Daoy (cell line): ENCODE measurements at places on chromosomes 1 and 21. TPM values are rescaled to one million over a fixed set of nuclear protein-coding genes. Genes with fewer than 3 reads are reported as not detected.
A peak's percentile ranks its signal among the peaks of the same experiment; 100 is the strongest.

- DNase-seq, result no peak
Observed at GRCh38 chr1:172421974-172422604, 1.6 kb downstream of the C1orf105 start.

GRCh38 chr1:243850202-243850451 lies at the start of gene AKT3:
Gene AKT3 (minus strand): TSS chr1:243850243. CDS start chr1:243843170, 7,073 bp downstream.
- DNase-seq, result peak; percentile 89

DNA sequence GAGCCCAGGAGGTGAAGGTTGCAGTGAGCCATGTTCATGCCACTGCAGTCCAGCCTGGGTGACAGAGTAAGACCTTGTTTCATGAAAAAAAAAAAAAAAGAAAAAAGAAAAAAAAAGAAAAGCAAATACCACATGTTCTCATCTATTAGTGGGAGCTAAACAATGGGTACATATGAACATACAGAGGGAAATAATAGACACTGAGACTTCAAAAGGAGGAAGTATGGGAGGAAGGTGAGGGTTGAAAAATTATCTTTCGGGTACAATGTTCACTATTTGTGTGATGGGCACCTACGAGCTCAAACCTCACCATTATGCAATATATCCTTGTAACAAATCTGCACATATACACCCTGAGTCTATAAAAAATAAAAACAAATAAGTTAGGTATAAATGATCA lies 6.4 kb downstream of the ITGB3BP start:
- DNase-seq, result no peak

GRCh38 chr1:19462781-19463503 lies 22.4 kb downstream of the CAPZB start:
- no peak for DNase-seq

GRCh38 chr1:23960291-23961020 lies 828 bp downstream of the PNRC2 start:
- DNase-seq, result no peak

- no peak for DNase-seq
Observed at GRCh38 chr1:3113741-3114056, 44.7 kb downstream of the PRDM16 start.

DNA sequence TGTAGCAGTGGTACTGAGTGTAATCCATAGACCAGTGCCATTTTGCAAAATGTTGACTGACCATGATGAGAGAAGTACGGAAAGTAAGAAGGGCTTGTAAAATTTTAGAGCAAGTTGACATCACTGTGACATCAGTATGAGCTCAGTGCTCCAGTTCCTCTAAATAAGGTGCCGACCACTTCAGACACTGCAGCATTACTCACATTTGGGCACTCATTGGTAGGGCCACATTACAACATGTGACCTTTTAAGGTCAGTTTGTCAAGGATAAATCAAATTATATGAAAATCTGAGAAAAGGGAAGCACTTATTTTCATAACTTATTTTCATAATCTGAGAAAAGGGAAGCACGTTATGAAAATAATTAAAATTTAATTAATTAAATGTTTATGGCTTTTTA lies 128.0 kb upstream of the ERG start:
- DNase-seq, result no peak

DNA sequence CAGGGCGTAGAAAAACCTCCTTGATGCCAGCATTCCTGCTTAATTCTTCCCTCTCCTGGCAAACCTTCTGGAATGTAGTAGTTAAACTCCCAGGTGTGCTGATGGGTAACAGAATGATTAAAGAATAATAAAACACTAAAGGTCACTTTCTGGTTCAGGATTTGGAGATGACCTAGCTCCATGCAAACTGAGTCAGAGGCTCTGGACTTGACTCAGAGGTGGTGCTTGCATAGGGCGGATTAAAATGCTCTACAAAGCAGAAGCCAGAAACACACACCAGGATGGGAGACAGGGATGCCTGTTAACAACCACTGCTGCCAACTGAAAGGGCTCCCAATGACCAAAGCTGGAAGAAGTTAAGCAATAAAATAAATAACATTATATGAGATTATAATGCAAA lies 41.5 kb downstream of the KRTAP19-8 start:
- DNase-seq, result no peak

DNA sequence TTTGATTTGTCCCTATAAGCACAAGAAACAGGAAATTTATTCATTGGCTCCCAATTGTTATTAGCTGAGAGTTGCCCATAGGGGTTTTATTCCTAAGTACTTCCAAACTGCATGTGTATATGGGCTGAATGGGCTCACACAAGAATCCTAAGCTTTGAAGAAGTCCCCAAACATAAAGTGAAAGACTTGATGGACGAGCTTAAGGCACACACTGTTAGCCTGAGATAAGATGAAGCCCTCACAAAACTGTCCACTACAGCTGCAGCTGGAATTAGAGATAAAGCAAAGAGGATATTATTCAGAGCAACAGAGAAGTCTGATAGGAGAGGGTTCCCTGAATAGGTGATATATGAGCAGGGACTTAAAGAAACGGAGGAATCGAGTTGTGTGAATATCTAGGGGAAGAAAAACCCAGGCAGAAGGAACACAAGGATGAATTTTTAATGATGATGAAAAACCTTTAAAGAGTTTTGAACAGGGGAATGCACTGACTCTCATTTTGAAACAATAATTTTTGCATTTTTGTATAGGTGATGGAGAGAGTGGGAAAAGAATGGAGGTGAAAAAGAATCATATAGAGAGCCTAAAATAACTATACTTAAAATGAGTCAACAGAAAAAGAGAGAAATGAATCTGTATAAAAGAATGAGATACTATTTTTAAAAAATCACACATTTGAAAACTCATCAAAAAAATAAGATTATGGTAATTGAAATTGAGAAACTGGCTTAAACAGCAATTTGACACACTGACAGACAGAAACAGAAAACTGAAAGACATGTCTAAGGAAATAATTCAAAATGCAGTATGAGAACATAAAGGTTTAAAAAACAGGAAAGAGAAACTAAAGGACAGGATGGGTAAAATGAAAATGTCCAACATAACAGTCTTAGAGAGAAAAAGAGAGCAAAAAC lies 133.6 kb upstream of the POGK start:
- no peak for DNase-seq

DNA sequence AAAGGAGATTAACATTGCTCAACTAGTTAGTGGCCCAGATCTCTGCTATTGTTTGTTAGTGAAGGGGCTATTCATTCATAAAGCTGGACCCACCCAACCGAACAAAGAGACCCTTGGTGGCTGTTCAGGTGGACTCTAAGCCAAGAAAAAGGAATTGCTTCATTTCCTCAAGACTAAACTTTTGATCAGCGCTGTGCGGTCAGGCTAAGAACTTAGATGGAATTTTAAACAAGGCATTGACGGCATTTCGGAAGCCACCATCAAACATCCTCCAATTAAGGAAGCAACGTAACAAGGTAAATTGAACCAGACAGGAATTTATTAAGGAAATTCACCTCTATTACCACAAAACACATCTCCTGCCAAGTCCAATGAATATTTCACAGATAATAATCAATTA lies 19.9 kb upstream of the SHCBP1L start:
- no peak for DNase-seq

DNA sequence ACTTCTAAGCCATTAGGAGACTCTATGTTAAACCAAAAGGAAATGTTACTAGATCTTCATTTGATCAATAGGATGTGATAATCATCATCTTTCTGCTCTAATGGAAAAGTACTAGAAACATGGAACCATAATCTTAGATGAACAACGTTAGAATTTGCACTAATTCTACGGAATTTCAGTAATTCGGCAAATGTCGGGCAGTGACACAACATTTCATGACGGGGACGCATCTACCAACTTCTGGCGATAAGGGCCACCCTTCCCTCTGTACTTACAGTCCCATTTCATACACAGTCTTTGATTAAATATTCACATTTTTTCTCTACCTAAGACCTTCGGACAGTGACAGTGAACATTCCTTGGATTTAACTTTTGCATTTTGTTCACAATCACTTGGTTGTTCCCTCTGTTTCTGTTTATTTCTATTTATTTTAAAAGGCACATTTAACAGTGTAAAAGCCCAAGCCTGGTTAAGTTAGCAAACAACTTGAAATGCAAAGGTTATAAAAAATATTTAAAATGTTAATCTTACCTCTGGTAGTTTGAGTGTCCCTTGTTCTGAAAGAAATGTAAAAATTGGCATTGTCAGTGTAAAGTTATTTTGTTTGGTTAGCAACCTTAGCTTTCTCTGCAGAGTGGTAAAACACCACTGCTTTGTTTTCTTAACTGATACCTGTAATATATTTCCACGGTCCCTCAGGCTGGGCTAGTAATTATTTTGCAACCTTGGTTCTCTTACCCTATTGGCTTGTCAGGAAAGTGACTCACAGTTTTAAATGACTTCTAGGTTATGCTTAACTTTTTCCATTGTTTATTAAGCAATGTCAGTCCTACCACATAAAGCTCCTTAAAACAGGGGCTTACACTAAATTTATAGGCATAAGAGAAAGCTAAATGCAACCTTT lies 276.9 kb downstream of the VAV3 start:
- peak; percentile 11 for DNase-seq

DNA sequence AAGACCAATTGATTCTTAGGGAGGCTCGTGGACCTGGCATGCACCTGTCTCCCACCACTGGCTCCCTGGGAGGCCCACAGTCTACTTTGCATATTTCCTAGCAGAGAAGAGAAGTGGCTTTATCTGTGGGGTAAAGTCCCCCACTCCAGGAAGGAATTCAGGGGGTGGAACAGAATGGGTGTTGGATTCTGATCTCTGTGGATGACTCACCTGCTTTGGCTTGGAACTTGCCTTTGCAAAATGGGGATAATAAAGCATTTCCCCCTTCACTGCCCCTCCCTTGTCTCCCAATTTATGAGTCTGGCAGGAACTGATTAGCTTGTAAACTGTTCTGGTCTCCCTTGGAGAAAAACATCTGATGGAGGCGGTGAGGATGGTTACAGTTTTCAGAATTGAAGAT lies 21.2 kb upstream of the OTUD3 start:
- DNase-seq, result peak; percentile 53

DNA sequence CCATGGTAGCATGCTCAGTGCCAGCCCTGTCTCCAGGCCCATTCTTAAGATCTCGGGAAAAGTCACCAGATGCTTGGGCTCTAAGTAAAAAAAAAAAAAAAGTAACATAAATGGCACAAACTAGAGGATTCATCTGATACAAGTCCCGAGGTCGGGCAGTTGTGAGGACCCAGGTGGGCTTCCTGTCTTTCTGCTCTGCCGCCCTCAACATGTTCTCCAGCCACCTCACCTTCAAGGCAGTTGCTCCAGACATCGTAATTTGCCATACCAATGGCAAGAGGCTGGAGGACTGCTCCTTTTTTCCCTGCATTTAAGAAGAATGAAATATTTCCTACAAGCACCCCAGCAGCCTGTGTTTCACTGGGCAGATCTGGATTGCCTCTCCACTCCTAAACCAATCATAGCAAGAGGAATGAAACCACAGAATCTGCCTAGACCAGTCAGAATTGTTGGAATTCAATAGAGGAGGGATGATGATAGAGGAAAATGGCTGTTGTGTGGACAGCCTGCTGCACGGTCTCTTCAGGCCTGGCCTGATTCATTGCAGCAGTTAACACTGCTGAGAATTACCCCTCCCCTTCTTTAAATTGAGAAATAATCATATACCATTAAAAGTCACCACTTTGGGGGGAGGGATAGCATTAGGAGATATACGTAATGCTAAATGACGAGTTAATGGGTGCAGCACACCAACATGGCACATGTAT lies 5.4 kb downstream of the HMGN2 start:
- DNase-seq, result no peak

GRCh38 chr1:93827128-93827527 lies 51.9 kb downstream of the DNTTIP2 start:
- no peak for DNase-seq

DNA sequence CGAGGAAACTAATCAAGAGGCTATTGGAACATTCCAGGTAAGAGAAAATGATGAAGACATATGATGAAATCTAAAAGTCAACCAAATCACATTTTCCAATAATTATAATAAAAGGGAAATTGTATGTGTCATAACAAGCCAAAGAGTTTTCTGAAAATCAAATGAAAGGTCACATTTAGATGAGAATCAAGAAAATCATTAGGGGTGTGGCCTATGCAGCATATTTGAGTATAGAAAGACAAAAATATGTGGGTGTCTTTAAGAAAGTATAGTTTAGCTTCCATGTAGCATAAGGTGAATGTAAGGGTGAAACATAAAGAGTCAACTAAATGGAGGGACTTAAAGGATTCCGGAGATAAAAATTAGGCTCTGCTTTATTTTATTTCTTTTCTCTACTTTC lies 9.2 kb upstream of the RNPC3 start:
- no peak for DNase-seq

- no peak for DNase-seq
Observed at GRCh38 chr1:24890887-24891286, 39.2 kb downstream of the RUNX3 start.

GRCh38 chr1:232292818-232293217 lies 337.1 kb downstream of the SIPA1L2 start:
- DNase-seq, result no peak

DNA sequence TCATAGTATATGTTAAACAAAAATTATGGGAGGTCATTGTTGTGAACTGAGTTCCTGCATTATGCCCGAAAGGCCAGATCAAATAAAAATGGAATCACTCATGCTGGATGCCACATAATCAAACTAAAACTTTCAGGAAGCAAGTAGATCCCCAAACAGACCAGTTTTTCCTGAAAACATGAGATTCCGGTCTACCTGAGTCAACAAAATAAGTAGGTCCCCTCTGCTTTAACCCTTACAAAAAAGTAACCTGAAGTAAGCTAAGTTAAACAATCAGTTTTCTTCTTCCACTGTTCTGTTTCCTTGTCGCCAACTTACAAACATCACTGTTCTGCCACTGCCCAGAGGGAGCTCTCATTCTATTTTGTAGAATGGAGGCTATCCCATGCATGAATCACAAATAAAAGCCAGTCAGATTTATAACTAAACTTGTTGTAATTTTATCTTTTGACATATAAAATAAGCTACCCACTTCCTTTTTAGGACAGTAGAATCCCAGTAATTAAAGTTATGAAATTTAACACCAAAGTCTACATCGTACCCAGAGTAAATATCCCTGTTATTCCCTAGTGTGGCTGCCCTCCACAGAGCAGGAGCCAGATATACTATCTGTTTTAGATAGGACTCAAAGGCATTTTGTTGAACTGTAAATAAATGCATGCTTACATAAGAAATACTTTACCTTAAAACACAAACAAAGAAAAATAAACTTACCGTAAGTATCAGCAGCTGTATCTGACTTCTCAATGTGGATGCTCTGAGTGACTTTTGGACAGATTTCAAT lies 149.4 kb downstream of the TIAM1 start:
- DNase-seq, result no peak

GRCh38 chr1:64712049-64712448 lies 32.8 kb upstream of the RAVER2 start:
- DNase-seq, result no peak

LDLRAD1 gene
- not detected in 2 replicates for total RNA-seq

SPATA21 gene
- total RNA-seq, result not detected in 2 replicates

FNBP1L gene
- 35.4 and 40.7 TPM in 2 replicates for total RNA-seq

CFAP45 gene
- 0.46 and 1.7 TPM in 2 replicates for total RNA-seq

MFAP2 gene
- total RNA-seq, result 150 and 213 TPM in 2 replicates

DDX59 gene
- 12.1 and 15.2 TPM in 2 replicates for total RNA-seq

TDRD10 gene
- not detected in 2 replicates for total RNA-seq

SPATC1L gene
- total RNA-seq, result 3.9 and 8.7 TPM in 2 replicates
